ENCODE measurements at places on chromosomes 12 and 14.

DNA sequence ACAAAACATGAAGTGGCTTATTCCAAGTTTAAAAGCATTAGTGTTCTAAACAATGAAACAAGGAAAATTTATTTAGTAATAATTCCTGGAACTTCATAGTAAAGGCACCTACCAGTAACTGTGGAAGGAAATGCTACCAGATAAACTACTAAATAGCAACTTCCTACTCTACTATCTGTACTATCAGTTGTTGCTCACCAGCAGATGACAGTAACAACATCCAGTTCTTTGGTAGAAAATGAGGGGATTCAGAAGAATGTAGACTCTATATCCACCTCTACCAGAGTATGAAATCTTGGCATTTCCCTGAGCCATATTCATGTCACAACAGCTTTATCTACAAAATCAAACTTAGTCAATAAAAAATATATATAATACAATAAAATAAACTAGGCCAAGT, 3.1 kb downstream of the ENTPD5 start:
- DNase-seq = no peak

GRCh38 chr12:91577586-91578539, 395.2 kb upstream of the DCN start:
- DNase-seq = no peak

GRCh38 chr14:73788701-73789551, 62.7 kb upstream of the PTGR2 start:
- DNase-seq = no peak

DNA sequence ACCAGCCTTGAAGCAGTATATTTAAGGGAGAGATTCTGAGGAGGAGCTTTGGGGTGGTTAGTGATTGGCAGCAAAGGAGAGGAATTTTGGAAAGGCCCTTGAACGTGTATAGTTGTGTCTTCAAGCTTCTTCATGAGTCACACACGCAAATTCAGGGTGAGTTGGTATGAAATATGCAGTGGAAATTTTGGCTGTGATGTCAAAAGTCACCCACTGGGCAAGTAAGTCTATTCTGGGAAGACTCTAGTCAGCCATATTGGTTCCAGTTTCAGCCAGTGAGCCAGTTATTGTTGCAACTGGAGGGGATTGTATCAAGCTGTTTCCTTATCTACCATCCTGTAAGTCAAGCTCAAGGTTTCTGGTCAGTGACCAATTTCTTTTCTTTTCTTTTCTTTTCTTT, 32.0 kb upstream of the VASH1 start:
- DNase-seq = no peak

DNA sequence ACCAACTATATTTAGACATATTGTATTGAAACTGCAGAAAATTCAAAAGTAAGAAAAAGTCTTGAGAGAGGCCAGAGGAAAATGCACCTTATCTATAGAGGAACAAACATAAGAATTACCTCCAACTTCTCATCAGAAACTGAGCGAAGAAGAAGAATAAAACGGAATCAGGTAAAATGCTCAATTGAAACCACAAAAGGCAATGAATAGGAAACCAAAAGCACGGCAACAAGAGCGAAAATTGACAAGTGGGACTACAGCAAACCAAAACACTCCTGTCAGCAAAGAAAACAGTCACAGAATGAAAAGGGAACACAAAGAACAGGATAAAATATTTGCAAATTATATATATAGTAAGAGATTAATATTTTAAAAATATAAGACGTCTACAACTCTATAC, 61.9 kb upstream of the PARP11 start:
- DNase-seq = no peak

- DNase-seq = no peak
These were observed 23.1 kb downstream of the SPIC start for GRCh38 chr12:101498252-101498651.

GRCh38 chr14:103142721-103143302, 19.6 kb downstream of the TNFAIP2 start:
- DNase-seq = no peak

DNA sequence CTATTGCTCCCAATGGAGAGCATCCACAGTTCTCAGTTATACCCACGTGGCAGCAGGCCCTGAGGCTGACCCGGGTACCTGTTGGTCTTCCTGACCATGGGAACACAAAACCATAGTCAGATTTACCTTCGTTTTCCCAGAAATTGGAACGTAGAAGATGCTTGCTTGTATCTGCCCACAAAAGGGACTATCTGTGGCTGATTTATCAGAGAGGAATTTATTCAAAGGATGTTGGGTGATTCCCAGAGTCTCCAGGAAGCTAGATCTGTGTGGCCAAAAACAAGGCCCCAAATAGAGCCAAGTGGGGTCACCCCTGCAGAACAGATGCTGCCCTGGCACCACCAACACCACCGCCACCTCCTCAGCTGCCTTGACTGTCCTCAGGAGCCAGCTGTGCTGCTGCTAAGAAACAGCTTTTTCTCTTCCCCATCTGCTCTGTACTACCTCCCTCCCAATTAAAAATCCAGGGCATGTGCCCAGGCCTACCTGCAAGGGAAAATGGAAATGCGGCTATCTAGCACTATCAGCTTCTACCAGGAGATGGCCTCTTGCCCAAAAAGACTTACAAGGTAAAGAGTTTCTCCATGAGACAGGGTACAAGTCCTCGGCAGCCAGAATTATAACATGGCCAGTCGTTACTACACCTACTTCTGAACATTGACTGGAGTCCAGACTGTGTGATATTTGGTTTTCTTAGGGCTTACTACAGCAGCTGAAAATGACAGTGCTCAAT, 128.6 kb upstream of the PLEKHG7 start:
- no peak for DNase-seq

GRCh38 chr14:50397390-50398188, 908 bp upstream of the CDKL1 start:
- no peak for DNase-seq

- DNase-seq = no peak
These were observed 237.0 kb upstream of the SSTR1 start for GRCh38 chr14:37970696-37971095.

DNA sequence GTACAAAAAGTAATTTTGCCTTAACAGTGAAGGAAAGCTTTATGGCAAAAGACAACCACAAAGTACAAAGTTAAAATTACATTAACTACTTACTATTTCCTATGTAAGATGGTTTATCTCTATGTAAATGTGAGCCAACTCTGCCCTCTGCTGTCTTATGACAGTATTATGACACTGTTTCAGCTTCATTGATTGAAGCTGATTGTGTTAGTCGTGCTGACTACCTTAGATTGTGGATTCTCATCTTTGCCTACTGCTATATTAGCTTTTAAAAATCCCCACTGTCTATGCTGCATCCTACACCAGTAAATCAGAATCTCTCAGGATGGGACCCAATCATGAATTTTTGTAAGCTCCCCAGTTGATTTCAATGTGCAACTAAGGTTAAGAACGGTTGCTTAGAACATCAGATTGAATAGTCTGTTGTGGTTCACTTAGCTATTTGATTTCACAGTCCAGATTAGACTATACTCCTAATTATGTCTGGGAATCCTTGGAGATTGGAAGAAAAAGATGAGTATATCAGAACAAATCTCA, 12.2 kb upstream of the SPTB start:
- DNase-seq = no peak

- DNase-seq = no peak
These were observed 381.7 kb downstream of the DIO2 start for GRCh38 chr14:79829405-79830166.

DNA sequence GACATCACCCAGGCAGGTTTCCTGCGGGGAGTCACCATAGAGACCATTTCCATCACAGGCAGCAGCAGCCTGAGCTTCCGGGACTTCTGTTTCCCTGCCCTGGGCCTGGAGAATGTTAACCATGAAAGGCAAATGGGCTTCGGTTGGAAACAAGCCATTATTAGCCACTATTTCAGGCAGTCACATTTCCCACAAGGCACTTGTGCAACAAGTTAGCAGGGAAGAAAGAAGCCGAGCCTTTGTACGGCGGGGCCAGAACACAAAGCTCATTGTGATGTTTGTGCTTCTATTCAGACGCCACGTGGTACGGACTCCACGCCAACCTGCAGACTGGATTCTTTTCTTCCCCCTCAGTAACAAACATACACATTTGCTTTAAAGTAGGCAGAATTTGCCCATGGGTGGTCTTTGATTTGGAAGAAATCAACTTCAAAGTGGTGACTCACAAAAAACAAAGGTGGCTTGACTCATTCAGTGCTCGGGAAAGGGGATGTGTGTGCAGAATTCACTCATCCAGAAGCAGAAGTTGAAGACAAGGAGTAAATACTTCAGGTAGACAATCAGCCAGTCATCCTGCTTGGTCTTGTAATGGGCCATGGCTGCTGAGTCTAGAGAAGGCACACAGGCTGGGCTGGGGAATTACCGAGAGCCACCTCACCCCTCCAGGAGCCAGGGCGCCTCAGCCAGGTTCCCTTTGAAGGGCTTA, 154.2 kb upstream of the PRMT8 start:
- DNase-seq = no peak

GRCh38 chr14:104712881-104713734, 10.9 kb upstream of the ADSS1 start:
- no peak for DNase-seq

DNA sequence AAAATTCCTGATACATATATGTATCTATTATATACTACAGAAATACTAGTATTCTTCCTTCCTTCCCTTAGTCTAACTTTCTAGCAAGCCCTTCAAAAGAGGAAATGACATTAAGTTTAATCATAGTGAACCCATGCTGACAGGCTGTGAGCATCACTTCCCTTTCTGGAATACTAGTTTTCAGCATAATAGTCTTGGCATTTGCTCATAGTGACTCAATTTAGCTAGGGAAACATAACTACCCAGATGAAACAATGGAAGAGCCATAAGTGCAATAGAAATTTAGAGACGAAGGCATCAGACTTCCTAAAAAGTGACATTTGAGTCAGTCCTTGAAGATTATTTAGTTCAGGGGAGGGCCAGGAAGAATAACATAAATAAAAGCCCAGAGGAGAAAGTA, 184.5 kb upstream of the CRY1 start:
- no peak for DNase-seq

GRCh38 chr14:63632932-63633514, 8.6 kb downstream of the WDR89 start:
- no peak for DNase-seq

- no peak for DNase-seq
These were observed 26.9 kb downstream of the DDX47 start for GRCh38 chr12:12839873-12840579.

DNA sequence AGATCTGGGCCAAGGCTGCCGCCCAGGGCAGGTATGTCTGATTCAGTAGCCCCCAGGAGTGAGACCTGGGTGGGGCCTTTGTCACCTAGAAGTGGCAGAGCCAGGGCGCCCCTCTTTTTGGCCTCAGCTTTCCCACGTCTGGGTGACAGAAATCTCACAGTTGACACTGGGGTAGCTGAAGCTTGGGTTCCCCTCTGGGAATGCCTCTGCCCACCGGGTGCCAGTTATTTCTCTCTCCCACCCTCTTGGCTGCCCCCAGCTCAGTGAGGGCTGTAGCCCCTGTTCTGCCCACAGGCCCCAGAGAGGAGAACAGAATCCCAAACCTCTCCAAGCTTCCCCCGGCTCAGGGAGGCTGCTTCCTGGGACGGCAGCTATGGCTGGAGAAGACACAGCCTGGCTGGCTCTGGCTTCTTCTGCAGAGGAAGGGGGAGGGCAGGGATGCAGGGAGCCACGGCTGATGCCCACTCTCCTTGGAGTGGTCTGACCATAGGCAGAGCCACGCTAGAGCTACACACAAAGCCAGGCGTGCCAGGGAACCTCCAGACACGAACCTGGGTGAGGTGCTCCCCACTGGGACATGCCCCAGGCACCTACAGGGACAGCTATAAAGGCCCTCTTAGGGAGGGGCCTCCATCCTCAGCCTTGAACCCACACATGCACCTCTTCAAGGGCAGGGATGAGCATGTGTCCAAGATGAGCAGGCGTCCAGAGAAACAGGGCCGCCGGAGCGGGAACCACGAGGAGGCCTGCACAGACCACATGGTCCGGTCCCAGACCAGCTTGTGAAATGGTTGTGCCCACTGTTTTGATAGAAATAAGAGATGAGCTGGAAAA, 51.7 kb downstream of the BEGAIN start:
- DNase-seq = no peak

Data from stimulated activated CD4-positive, alpha-beta T cell treated with anti-CD3 and anti-CD28 coated beads, TNF-alpha, amount 100 ng/mL, for 48 hours (primary cell).